ENCODE measurements at places on chromosomes 13 and 19.

DNA sequence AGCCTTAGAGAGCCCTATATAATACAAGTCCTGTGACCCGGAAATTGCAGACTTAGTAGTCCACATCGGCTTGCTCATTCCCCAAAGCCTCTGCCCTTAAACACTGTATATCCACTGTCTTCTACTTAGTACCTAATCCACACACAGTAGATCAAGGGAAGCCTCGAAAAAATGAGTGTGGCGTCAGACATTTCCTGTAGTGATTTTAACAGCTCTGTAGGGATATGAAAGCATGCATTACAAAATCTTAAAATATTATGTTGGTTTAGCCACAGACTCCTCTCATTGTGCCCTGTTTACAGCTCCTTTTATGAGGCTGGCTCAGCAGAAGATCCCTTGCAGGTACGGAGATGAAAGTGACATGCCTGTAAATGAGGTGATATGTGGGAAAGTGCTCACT, 416.3 kb downstream of the LIG4 start:
- no peak for DNase-seq

GRCh38 chr19:3080286-3080685, 13.9 kb upstream of the GNA11 start:
- DNase-seq: no peak

GRCh38 chr19:4567584-4568071, 8.1 kb upstream of the SEMA6B start:
- no peak for DNase-seq

DNA sequence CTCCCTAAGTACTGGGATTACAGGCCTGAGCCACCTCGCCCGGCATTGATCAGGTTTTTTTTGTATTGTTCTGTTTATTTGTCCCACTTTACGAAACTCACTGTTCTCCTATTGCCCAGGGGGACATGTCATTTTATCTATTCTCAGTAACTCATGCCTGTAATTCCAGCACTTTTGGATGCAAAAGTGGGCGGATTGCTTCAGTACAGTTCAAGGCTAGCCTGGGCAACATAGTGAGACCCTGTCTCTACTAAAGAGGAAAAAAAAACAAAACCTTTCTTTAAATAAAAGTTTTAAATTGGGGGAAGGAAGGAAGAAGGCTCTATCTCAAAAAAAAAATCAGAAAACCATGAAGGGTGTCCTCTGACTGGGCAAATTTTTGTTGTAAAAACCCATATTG, 2.7 kb upstream of the MPV17L2 start:
- no peak for DNase-seq

GRCh38 chr19:5800361-5801270, 4.3 kb upstream of the NRTN start:
- no peak for DNase-seq

GRCh38 chr13:33284916-33285315, 639 bp downstream of the STARD13 start:
- no peak for DNase-seq

GRCh38 chr13:34591900-34592529, 350.1 kb upstream of the NBEA start:
- DNase-seq: no peak

DNA sequence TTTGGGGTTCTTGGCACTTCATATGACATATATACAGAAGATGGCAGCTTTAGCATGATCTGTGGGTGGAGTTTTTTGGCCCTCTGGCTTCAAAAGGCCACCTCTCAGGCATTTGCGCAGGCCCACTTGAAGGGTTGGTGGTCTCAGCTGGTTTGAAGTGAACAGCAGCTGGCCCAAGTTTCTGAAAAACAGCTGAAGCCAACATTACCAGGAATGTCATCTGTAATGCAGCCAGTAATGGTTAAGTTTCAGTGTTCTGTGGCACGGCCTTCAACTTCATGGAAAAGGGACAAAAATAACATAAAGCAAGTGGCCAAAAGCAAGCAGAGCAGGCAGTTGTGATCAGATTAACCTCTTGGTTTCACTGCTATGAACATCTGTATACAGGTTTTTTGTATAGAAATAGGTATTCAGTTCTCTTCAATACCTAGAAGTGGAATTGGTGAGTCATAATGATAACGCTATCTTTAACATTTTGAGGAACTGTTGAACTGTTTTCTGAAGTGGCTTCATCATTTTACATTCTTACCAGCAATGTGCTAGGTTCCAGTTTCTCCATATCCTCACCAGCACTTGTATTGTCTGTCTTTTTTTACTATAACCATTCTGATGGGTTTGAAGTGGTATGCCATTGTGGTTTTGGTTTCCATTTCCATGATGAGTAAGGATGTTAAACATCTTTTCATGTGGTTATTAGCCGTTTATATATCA, 245.4 kb downstream of the SHISA2 start:
- DNase-seq: no peak
